ENCODE measurements at places on chromosomes 3 and 15.

GRCh38 chr15:76501726-76502125 is 165.2 kb downstream of the ISL2 start:
- DNase-seq: no peak

- DNase-seq: no peak
Observed at GRCh38 chr15:23866832-23867231, 179.7 kb upstream of the NDN start.

- no peak for DNase-seq
Observed at GRCh38 chr3:98612587-98612986, 19.2 kb upstream of the CPOX start.

- DNase-seq: no peak
Observed at GRCh38 chr3:134111616-134112015, 81.9 kb upstream of the SLCO2A1 start.

DNA sequence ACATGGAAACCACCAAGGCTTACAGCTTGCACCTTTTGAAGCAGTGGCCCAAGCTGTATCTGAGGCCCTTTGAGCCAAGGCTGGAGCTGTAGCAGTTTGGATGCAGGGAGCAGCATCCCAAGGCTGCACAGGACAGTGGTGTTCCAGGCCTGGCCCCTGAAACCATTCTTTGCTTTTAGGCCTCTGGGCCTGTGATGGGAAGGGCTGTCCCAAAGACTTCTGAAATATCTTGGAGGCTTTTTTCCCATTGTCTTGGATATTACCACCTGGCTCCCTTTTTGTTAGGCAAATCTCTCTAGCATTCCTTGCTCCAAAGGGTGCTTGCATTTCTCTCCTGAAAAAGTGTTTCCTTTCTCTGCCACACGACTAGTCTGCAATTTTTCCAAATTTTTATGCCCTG is 302.8 kb upstream of the MDFIC2 start:
- no peak for DNase-seq

GRCh38 chr3:178289544-178290160 is 246.6 kb upstream of the KCNMB2 start:
- DNase-seq: no peak

- no peak for DNase-seq
Observed at GRCh38 chr15:34753236-34753894, 1.4 kb downstream of the GJD2 start.

DNA sequence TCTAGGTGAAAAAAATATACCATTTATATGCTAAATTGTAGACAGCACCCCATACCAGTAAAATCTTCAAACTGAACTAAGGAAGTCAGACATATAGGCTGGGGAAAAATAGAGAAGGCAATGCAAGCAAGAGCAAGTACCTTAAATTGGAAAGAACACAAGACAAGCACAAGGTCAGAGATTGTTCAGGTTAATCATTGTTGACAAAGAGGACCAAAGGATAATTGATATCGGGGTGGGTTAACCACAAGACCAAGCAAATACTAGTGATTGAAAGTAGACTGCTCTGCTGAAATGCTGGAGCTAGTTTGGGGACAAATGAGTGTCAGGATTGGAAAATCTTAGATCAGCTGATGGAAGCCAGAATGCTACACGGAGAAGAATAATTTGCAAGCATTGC is 499.8 kb downstream of the ROBO2 start:
- DNase-seq: no peak

GRCh38 chr15:100205549-100206295 is 136.1 kb downstream of the ADAMTS17 start:
- DNase-seq: no peak

DNA sequence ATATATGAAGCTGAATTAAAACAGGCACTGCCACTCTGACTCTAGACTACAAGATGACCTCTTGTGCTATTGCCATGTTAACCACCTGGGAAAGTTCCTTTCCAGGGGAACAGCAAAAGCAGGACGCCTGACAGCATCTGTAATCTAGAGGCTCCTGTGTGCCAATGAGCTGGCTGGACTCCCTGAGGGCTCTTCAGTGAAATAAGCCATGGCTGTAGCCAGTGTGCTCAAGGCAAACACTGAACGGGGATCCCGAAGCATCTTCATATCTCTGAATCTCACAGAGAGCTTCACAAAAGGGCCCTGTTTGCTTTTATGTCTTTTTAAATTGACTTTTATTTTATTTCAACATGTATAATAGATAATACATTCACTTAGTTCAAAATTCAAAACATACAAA is 57.2 kb downstream of the BFSP2 start:
- DNase-seq: no peak

GRCh38 chr15:34358367-34358766 is 8.6 kb downstream of the LPCAT4 start:
- no peak for DNase-seq

DNA sequence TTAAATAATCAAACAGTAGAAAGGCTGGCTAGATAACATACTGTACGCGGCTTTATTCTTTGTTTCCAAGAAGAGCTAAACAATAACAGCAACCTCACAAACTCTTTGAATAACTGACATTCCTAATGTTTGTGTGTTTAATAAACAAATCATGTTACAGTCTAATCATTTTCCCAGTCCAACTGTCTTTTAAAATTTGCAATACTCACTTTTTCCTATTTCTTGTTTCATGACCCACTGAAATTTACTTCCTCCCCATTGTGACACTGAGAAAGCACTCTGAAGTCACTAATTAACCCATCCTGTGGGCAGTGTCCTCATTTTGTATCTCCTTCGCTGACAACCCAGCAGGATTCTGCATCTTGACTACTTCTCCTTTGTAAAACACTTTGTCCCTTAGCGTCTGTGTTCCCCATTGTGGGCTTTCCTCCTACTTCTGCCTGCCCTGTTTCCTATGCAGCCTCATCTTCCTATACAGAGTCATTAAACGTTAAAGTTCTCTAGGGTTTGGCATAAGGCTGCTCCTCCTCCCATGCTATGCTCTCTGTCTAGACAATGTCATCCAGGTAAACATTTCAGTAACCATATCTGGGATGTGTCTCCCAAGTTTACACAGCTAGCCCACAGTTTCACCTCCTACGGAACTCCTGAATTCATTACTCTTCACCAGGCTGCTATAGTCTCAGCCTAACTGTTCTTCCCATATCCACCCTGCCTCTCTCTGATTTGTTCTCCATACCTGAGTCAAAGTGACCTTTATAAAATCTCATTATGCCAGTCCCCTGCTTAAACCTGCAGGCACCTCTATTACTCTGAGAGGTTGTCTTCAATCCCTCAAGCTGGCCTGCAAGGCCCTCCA is 148.9 kb downstream of the GREM1 start:
- no peak for DNase-seq

DNA sequence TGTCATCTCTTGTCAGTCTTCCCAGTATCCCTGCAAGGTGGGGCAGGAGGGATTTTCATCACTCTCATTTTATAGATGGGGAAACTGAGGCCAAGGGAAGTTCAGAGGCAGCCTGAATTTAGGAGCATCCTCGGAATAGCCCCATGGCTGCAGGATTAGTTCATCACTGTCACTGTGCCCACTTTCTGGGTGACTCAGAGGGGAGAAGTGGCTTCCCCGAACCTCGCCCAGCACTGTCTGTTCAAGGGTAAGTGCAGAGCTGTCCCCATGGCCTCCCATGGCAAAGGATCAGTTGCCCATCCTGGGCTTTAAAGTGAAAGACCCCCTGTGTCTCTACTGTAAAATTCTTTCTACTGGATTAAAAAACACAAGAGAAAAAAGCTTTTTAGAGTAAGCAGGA is 60.0 kb upstream of the SEC13 start:
- DNase-seq: no peak

DNA sequence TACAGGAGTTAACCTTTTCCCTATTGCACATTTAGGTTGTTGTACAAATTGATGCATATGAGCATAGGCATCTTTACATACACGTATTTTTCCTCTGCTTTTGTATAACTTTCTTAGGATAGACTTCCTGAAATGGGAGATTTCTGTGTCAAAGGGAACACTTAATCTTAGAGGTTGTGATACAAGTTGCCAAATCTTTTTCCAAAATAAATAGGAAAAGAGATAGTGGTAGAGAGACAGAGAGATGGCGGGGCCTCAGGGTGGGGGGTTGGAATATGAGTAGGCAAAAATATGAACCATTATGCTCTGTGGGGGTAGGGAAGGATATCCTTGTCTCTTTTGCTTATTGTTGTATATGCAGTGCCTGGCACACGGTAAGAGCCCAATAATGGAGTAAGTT is 70.7 kb upstream of the UBE2E1 start:
- no peak for DNase-seq

DNA sequence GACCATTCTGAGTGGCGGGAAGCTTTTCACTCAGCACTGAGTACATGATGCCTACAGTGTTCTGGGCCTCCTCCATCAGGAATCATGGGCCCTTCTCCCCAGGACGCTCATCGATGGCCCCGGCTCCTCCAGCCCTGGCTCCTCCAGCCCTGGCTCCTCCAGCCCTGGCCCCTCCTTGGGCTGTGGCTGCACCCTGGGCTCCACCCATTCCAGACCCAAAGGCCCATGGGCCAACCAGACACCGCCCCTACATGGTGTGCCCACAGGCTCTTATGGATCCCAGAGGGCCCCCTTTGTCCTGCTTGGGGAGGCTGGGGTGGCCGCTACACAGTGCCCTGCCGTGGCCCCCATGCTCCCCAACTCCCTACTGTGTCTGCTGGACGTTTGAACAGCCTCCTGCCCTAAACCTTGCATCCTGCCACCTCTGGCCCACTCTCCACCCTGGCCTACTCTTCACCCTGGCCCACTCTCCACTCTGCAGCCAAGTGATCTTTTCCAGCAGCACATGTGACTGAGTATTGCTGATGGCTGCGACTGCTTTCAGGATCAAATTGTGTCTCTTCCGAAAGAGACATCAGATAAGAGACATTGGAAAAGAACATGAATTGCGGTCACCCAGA is 57.9 kb downstream of the APBA2 start:
- DNase-seq: no peak

DNA sequence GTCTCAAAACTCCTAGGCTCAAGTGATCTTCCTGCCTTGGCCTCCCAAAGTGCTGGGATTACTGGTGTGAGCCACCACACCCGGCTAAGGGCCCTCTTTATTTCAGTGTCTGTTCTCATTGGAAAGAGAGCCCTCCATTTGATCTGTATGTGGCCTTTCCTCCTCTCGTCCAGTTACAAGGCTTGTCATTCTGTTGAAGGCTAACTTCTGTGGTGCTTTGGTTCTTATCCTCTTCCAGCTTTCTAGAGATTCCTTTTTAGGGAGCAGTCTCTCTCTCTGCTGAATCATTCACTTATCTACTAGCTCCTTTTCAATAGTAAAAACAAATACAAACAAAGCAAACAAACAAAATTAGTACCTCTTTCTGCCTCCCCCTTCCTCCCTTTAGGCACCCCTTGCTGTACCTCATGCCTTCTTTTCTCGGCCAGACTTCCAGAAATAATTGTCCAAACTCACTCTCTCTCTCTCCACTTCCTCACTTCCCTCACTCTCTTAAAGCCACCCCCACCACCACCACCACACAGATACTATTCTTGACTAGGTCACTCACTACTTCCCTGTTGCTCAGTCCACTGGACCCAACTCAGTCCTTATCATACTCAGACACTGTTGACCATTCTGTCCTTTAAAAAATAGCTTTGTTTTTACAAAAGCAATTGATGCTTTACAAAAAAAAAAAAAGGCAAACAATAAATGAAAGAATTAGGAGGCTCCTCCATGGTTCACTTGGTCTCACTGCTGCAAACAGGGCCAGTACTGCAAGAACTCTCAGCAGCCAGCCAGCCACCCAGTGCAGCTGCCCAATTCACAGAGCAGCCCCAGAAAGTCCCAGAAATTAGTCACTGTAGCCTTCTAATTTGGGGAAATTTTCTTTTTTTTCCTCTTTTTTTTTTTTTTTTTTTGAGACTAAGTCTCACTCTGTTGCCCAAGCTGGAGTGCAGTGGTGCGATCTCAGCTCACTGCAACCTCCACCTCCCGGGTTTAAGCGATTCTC is 31.7 kb upstream of the RAB11A start:
- no peak for DNase-seq

GRCh38 chr3:59128685-59129084 is 78.9 kb upstream of the CFAP20DC start:
- DNase-seq: no peak

GRCh38 chr3:15271785-15272381 is 60.5 kb downstream of the SH3BP5 start:
- no peak for DNase-seq

- no peak for DNase-seq
Observed at GRCh38 chr3:187777331-187777941, 32.2 kb upstream of the BCL6 start.

DNA sequence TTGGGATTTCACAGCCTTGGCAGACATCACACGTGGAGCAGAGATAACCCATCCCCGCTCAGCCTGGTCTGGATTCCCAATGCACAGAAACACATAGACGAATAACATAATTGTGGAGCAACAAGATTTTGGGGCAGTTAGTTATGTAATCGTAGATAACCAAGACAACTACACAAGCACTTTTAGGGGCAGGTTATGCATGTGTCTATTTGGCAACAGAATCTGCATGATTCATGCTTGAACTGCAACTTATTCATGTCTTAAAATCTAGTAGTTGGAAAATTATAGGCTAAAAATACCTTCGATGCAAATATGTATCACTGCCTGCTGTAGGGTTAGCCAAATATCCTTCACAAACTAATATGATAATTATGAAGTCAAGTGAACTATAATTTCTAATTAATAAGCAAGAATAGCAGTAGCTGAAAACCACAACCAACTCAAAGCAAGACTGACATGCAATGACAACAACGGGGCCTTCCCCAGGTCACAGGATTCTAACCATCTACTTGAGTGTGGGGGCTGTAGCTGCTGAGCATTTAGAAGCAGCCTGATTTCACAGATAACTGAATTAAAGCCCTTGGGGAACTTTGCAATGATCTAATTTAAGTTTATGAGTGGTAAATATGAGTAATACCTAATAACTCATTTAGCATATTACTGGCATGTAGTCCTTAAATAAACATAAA is 31.1 kb downstream of the DGKG start:
- no peak for DNase-seq

DNA sequence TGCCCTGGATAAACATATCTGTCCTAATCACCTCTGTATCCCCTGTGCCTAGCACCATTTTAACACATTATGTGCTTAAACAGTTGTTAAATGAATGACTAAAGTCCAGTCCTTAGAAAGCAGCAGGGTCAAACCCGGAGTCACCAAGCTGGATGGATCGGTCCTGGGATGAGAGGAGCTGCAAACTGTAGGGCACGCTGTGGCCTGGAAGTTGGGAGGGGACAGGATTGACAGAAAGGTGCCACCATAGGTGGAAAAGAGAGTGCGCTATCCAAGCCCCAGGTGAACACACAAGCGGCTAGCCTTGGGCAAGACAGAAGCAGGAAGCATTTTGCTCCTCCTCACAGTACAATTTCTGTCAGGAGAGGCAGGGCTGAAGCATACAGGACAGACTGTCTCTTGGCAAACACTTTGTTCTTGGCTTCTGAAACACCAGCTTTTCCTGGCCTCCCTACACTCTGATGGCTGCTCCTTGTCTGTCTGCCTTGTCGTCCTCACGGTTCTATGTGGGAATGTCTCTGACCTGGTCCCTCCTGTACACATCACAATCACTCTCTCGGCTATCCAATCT is 48.4 kb upstream of the KY start:
- no peak for DNase-seq

GRCh38 chr3:192570821-192571791 is 156.2 kb downstream of the FGF12 start:
- DNase-seq: peak; percentile 70

All from NCI-H748 treated with DMSO at 0.1 percent for 48 hours (cell line).